ENCODE measurements at places on chromosomes 1 and 21.

GRCh38 chr1:170049176-170049800, 25.2 kb downstream of the KIFAP3 start:
- no peak for DNase-seq

GRCh38 chr1:94119796-94120569, 965 bp downstream of the ABCA4 start:
- no peak for DNase-seq

GRCh38 chr1:242430956-242431355, 93.5 kb downstream of the PLD5 start:
- DNase-seq: no peak

DNA sequence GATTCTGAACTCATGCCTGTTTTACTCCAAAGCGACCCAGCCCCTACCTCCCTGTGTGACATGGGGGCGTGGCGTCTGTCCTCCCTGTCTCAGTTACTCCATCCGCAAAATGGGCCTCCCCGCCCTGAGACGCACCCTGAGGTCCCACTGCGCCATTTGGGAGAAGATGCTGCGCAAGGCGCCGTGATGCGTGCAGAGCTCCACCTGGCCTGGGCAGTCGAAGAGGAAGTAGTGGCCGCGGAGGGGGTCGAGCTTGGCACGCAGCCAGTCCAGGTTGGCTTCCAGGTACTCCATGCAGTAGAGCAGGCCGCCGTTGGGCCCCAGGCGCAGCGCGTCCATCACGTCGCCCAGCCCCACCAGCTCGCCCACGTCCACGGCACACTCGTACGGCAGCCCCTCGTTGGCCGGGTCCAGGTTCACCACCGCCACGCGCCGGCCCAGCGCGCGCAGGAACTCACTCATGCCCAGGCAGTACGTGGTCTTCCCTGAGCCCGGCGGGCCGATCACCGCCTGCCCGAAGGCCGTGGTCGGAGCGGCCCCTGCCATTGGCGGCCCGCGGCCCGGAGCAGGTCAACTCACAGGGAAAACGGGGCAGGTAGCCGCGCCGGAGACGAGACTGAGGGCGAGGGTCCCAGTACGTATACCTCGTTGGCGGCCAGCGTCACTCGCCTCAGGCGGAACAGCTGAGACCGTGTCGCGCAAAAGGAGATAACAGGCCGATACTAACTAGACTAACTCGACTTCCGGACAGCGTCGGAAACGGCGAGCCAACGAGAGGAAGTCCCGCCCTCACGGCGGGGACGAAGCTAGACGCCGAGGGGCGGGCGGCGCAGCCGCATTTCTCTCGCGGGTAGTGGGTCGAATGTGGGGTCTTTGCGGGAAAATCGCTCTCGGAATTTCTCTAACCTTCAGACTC, at the start of gene GPN2:
GPN2 (minus strand) TSS at position 733 of the 916 bp plus-strand sequence; CDS start at position 546, 187 bp downstream.
- peak; percentile 71 for DNase-seq

GRCh38 chr1:119449971-119450370, 35.0 kb downstream of the HSD3B2 start:
- DNase-seq: no peak

DNA sequence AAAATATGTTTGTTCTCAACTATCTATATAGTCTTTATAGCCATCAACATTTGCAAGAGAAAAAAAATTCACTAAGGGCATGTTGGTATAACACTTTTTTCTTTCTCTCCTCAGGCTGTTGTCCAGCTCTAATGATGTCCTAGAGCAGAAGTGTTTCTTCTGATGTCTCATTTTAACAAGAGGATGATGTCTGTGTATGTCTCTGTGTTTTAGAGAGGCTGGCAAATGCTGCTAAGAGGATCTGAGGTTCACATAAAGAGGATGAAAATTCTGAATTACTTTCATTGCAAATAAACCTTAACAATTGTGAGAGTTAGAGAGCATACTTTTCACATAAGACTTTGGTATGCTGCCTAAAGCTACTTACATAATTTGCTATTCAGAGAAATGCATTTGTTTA, 2.6 kb upstream of the BRINP3 start:
- no peak for DNase-seq

DNA sequence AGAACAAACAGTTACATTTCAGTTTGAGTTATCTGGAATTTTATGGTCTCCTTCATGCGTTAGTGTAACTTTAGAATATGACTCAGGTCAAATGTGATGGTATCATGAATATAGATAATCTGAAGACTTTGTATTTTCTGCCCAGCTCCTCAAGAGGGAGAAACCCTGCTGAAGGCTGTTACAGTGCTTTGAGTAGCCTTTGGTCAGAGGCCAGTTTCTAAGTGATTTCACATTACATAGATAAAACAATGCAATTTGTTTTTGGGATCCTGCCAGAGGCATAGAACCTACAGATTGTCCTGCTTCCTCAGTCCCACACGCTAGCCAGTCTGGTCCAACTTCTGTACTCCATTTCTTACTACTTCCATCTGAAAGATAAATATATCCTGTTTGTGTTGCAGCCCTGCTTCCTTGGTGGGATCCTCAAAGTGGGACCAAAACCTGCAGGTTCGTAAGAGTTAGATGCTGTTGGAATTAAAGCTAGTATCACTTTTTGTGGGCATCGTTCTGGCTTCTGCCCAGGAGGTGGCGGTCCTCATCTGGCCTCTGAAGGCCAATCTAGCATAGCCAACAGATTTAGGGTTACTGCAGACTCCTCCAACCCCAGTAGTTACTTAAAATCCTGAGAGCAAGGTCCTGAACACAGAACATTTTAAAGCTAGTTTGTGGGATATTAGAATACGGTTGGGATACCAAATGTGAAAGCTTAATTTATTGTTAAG, 645.8 kb upstream of the USP24 start:
- no peak for DNase-seq

DNA sequence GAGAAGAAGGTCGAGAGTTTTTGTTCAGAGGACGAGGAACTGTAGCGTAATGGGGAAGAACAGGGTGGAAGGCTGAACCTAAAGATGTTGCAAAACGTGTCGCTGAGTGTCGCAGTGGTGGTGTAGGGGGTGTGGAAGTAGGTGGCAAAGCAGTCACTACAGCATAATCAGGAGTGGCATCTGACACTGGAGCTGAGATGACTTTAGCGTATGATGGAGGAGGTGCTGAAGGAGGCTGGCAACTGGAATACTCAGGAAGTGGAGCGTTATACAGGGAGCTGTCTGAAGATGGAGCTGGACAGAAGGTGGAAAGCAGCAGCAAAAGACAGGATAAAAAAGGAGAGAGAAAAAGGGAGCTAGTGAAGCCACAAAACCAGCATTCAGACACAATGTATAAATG, 89.9 kb upstream of the LBR start:
- no peak for DNase-seq

- no peak for DNase-seq
Observed at GRCh38 chr1:31648641-31649357, 4.1 kb upstream of the PEF1 start.

- no peak for DNase-seq
Observed at GRCh38 chr1:184362876-184363275, 24.0 kb upstream of the C1orf21 start.

GRCh38 chr1:72434070-72434469, 151.7 kb upstream of the NEGR1 start:
- DNase-seq: no peak
